ENCODE measurements at places on chromosomes 6 and 20.

DNA sequence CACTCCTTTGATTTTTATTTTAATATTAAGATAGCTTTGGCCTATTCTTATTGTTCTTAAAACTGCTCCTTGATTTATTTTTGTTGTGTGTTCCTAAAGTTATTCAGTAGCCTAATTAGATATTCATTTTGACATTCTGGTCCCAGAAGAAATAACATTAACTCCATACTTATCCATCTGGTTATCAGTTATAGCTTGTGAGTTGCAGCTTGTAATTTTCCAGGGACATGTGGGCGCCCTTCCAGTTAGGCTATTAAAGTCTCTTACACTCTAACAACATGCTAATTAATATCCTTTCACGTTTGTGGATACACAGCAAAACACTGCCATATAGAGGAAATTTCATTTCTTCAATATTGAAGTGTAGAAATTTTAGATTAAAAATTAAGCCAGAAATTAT is 987.5 kb downstream of the HACE1 start:
- no peak for DNase-seq

DNA sequence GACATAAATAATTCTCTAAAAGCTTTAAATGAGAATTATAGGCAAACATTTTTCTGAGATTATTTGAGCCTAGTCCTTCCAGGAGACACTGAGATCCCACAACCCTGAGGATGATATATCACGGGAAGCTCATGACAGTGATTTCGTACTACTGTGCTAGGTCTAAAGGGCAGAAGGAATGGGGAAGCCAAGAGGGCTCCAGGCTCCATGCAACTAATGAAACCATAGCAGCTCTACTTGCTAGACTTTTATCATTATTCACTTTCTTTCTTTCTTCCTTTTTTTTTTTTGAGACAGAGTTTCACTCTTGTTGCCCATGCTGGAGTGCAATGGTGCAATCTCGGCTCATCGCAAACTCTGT is 57.3 kb upstream of the SGK1 start:
- no peak for DNase-seq

DNA sequence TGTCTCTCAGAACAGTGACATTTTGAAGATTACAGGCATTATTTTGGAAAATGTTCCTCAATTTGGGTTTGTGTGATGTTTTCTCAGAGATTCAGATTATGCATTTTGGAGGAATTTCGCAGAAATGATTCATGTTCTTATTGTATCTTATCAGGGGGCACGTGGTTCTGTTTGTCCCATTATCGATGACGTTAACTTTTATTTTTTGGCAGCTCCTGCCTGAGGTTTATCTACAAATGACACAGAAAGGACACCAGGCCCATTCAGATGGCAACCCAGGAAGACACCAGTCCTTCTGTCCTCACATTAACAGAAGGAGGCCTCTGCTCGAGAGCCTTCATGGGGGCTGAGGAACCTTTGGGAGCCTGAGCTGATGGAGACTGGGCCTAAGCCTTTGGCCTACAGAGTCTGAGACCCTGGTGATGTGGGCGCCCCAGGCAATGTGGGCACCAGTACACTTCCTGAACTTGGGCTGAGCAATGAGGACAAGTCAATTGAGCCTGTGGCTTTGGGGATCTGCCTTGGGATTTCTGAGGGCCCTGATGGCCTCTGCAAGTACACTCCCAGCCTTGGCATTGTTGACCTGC is 41.2 kb upstream of the EZR start:
- no peak for DNase-seq

DNA sequence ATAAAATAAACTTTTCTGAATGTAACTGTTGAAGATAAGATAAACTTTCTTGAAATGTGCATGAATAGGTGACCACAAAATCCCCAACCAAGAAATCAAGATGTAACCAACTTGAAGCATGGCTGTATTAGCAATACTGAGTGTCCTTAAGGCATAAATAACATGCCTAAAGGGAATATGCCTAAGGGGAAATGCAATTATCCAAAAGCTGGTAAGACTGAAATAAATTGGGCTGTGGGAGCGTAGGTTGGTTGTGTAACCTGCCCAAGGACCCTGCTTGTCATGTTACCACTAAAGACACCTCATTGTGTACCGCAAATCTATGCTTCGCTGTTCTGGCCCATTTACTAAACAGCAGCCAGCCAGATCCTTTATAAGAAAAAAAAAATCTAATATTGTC is 200.8 kb upstream of the PDE10A start:
- DNase-seq, result no peak

DNA sequence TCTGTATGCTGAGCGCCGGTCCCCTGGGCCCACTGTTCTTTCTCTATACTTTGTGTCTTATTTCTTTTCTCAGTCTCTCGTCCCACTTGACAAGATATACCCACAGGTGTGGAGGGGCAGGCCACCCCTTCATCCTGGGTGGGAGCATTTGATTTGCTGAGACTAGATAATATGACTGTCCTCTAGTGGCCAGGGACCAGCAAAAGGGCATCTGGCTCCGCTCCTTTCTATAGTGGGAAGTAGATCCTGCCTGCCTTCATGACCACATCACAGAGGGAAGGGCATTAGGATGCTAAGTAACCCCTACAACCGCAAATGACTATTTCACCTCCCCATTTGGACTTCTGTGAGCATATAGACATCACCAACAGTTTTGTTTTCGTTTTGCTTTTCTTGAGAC is 64.5 kb downstream of the TRMT6 start:
- DNase-seq, result no peak

Data from activated naive CD8-positive, alpha-beta T cell treated with anti-CD3 and anti-CD28 coated beads, Interleukin-2, amount 10 ng/mL, durations not matched to agents 7 days and 5 days (primary cell).